ENCODE measurements at places on chromosomes 7 and 10.
A peak's percentile ranks its signal among the peaks of the same experiment; 100 is the strongest.

GRCh38 chr7:39670934-39671333 lies 47.6 kb downstream of the RALA start:
- DNase-seq, result no peak

- DNase-seq, result no peak
These were observed 93.0 kb downstream of the ABLIM1 start for GRCh38 chr10:114565066-114565465.

- no peak for DNase-seq
These were observed 215.6 kb downstream of the CREB5 start for GRCh38 chr7:28627896-28628295.

DNA sequence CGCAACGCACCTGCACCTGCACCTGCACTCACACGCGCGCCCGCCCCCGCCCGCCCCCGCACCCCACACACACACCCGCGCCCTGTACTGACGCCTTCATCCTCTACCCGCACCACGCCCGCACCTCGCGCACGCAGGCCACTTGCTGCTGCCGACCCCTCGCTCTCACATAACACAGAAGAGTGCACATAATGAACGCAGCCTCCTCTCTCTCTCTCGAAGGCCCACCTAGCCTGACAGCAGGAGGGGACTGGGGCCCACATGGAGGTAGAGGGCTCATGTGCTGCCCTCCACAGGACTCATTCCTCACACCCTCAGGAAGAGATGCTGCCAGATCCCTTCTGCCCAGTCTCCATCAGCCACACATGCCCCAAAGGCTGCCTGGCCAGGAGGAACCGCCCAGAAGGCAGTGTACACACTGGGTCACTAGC lies 432 bp upstream of the CAMK2B start:
- DNase-seq, result no peak

- DNase-seq, result no peak
These were observed 30.7 kb upstream of the INPP5A start for GRCh38 chr10:132506711-132507408.

DNA sequence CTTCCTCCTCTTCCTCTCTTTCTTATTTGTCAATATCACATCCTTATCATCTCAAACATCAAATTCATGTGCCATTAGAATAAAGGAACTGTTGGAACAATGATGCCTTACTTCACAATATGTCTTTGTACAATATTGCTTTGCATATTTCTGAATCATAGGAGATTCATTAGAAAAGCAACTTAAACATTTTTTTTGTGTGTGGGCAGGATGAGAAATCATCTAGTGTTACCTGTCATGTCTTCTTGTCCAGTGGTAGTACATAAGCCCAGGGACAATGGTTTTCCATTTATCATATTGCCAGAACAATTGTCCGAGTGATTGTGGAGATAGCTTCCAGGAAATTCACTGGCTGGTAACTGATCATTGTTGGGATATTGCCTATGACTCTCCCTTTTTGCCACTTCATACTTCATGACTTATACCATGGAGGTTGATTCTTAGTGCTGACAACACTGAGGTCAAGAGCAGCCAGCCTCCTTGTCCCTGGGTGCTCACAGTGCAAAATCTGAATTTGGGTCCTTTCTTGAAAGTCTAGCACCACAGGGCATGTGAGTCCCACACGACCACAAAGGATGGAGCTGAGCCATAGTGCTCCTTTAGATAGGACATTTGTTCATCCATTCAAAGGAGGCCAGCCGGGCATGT lies 215.0 kb downstream of the MDFIC start:
- DNase-seq, result no peak

- no peak for DNase-seq
These were observed 85.4 kb upstream of the PHYHIPL start for GRCh38 chr10:59090817-59091622.

- DNase-seq, result no peak
These were observed 91.6 kb downstream of the KCNMA1 start for GRCh38 chr10:77546042-77546441.

DNA sequence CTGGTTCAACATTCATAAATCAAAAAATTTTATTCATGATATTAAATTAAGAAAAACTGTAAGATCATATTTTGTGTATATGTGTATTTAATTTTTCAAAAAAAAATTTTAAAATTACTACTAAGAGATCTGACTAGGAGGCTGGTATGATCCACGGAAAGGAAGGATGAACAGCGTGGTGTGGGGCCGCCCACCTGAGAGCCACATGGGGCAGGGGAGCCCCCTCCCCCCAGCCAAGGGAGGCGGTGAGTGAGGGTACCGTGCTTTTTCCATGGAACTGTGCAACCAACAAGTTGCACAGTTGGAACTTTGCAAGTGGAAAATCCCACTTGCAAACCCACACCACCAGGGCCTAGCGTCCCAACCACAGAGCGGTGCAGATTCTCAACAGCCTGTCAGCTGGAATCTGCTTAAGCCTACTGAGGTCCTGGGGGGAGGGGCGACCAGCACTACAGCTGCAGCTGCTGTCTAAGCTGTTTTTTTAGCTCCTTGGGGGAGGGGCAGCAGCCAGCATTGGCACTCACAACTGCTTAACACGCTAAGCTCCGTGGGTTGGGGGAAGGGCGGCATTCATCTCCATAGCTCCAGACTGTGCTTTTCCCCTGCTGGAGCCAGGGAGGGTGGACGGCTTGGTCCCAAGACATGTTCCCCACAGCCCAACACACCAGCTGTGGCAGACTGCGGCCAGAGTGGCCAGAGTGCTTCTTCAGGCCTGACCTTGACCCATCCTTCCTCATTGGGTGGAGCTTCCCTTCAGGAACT lies 94.2 kb upstream of the IGFBP3 start:
- no peak for DNase-seq

DNA sequence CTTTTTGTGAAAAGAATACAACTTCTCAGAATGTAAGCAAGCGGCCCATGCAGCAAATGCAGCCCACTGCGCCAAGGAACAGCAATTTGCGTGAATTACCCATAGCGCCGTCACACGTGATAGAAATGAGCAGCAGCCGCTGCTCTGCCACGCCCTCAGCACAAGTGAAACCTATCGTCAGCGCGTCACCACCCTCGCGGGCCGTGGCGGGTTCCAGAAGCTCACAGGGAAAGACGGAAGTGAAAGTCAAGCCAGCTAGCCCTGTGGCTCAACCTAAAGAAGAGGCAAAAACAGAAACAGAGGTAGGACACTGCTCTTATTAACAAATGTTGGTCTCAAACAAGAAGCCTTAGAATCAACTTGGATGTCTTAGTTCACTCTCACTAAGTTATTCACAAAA lies 70.5 kb downstream of the SHH start:
- DNase-seq, result peak; percentile 67

- DNase-seq, result no peak
These were observed 41.7 kb downstream of the PPP1R3C start for GRCh38 chr10:91590904-91591796.

DNA sequence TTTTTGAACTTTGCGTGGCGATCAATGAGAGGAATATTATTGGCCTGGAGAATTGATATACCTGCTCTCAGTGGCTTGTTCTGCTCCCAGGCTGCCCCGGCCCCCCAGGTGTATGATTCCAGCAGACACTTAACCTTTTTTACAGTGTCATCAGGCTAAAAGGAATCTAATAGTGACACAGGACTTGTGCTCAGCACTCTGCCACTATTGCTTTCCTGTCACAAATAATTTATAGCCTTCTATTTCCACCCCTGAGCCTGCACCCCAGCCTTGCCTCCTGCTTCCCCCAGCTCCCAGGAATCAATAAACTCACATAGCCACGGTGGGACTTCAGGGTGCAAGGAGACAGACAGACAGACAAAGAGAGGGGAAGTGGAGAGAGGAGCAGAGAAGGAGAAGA lies 28.3 kb downstream of the PAX2 start:
- DNase-seq, result no peak

- peak; percentile 77 for DNase-seq
These were observed 1.4 kb upstream of the TRIM8 start for GRCh38 chr10:102642736-102643335.

GRCh38 chr7:97499204-97499603 lies 232.7 kb upstream of the TAC1 start:
- DNase-seq, result no peak

DNA sequence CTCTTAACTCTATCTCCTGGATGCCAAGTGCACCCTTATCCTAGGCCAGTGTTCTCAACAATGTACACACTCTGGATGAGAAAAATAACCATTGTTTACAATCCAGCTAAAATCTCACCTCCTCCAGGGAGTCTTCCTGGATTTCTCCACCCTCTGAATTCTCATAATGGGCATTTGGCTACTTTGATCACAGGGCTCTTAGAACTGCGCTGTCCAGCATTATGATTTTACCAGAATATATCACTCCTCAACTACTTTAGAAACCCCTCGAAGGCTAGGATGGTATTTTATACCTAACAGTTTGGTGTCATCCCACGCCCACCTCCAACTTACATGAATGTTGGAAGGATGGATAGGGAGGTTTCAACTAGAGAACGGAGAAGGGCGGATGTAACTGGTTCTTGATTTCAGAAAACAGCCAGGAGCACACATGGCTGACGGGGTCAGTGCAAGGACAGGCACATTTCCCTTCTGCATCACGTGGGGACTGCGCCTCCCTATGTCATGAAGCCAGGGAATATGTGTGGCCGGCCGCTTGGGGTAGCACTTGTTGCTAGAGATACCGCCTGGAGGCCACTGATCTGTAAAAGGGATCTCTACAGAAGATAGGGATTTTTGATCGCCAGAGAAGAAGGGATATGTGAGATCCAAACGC lies 1.2 kb upstream of the ATP6V0E2 start:
- DNase-seq, result peak; percentile 38

GRCh38 chr7:134690016-134690415 lies 43.4 kb downstream of the BPGM start:
- no peak for DNase-seq

GRCh38 chr7:50455658-50456057 lies 5.5 kb upstream of the FIGNL1 start:
- no peak for DNase-seq

GRCh38 chr7:67598469-67598868 lies 601.8 kb downstream of the TYW1 start:
- DNase-seq, result no peak

GRCh38 chr7:138214926-138215325 lies 138.7 kb downstream of the AKR1D1 start:
- no peak for DNase-seq

DNA sequence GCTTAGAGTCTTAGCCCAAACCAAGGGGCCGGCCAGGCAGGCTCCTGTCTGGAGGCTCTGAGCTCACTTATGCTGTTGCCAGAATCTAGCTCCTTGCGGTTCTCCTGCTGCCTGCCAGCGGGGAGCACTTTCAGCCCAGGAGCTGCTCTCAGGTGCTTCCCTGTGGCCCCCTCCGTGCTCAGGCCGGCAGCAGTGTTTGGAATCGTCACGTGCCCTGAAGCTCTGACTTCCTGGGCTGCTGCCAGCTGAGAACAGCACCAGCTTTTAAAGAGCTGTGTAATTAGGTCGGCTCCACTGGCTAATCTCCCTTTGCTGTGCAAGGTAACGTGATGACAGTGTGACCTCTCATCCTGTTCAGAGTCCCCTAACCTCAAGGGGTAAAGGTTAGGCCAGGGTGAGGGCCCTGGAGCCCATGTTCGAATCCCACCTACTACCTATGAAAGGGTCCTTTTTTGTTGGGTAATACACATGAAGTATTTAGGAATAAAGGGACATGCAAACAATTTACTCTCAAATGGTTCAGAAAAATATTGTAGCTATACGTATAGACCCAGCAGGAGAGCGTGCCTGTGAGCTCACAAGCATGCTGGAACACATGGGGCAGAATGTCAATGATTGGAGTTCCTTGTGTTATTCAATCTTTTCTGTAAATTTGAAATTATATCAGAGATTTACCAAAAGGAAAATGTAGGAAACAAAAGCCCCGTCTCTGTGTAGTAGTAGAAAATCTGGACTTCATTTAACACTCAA lies 16.6 kb downstream of the ZNF862 start:
- no peak for DNase-seq

- DNase-seq, result no peak
These were observed 266.6 kb downstream of the POLR1F start for GRCh38 chr7:19442016-19442785.

GRCh38 chr10:2340831-2341647 lies 603.7 kb upstream of the ADARB2 start:
- no peak for DNase-seq

DNA sequence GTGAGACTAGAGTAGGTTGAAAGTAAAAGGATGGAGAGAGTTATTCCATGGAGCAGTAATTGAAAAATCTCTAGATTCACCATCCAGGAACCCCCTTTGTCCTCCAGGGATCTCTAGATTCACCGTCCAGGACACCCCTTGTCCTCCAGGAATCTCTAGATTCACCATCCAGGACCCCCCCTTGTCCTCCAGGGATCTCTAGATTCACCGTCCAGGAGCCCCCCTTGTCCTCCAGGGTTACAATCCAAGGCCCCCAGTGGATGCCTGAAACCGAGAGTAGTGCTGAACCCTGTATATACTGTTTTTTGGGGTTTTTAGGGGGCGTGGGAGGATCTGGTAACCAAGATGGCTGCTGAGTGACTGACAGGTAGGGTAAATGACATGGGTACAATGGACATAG lies 38.3 kb upstream of the PPP2R2D start:
- DNase-seq, result no peak

- no peak for DNase-seq
These were observed 42.1 kb upstream of the PCDH15 start for GRCh38 chr10:54843085-54843646.

- no peak for DNase-seq
These were observed 218.0 kb downstream of the LRMDA start for GRCh38 chr10:75649466-75649865.

DNA sequence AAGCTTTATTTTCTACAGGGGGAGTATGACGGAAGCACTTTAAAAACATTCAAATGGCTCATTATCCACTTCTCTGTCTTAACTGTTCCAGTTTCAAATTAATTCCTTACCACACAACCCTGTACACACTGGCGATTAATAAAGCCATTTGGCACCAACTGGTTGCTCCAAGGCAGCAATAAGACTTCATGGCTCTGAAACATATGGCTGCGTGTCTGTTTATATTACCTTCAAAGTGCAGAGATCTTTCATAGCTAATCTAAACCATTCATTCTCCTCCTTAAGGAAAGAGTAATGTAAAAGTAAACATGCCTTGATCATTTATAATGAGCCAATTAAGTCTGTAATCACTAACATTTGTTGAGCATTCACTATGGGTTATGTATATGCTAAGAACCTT lies 325.7 kb downstream of the PARD3 start:
- DNase-seq, result no peak

DNA sequence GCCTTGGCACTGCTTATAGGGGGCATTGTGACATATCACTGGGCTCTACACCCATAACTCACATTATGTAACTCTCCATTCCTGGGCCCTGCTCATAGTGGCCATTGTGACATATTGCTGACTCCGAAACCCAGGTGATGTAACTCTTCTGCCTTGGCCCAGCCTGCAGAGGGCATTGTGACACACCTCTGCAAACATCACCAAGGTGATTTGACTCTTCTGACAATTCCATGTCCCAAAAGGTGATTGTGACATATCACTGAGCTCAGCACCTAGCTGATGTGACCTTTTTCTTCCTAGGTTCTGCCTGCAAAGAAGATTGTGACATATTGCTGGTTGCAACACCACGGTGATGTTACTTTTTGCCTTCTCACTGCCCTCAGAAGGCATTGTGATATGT lies 36.5 kb upstream of the ZNF680 start:
- no peak for DNase-seq

DNA sequence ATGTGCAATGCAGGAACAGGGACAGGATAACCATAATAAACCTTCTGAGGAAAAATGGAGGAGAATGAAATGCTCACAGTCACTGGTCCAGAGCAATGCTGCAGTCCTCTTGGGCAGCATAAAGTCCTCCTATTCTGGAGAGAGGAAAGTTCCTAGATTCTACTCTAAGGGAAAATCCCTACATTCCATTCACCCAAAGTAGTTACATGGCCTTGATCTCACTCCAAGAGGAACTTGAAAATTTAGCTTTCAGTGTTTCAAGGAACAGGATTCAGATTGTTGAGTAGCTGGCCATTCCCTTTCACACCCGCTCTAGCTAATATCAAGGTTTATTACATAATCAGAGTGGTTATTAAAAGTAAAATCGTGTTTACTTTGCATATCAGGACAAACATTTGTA lies 168.3 kb downstream of the CHRM2 start:
- no peak for DNase-seq

Measured in B cell (primary cell).